Suppressor macrophage treated with lipopolysaccharide for 4 hours (primary cell): ENCODE measurements at places on chromosomes 12 and 14.

- peak; percentile 36 for DNase-seq
Measured at GRCh38 chr12:113875691-113876090, 90.4 kb downstream of the RBM19 start.

DNA sequence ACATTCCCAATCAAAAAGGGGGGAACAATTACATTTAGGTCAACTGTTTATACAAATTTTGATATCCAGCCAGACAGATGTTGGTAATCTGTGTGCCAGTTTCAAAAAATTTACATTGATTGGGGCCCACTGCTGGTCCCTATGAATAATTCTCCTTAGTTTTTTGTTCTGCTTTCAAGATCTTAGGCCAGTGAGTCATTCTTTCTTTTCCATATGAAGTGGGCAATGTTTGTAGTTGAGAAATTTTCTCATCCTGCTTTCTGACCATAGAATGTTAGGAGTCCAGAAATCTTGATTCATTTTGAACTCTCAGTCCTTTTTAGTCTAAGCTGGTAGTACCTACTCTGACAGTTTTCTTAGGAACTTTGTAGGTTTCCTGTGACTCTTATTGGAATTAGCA, 244.3 kb downstream of the DIO2 start:
- no peak for DNase-seq

- DNase-seq: no peak
Measured at GRCh38 chr14:39875028-39875427, 442.8 kb upstream of the FBXO33 start.

- no peak for DNase-seq
Measured at GRCh38 chr14:99749763-99750715, 43.2 kb upstream of the EML1 start.

- DNase-seq: no peak
Measured at GRCh38 chr12:14849661-14850060, 6.3 kb upstream of the ART4 start.
